ENCODE measurements at places on chromosomes 6 and 20. TPM values are rescaled to one million over a fixed set of nuclear protein-coding genes. Genes with fewer than 3 reads are reported as not detected.
A peak's percentile ranks its signal among the peaks of the same experiment; 100 is the strongest.

- DNase-seq = no peak
Observed at GRCh38 chr6:84139311-84139710, 88.1 kb downstream of the CEP162 start.

DNA sequence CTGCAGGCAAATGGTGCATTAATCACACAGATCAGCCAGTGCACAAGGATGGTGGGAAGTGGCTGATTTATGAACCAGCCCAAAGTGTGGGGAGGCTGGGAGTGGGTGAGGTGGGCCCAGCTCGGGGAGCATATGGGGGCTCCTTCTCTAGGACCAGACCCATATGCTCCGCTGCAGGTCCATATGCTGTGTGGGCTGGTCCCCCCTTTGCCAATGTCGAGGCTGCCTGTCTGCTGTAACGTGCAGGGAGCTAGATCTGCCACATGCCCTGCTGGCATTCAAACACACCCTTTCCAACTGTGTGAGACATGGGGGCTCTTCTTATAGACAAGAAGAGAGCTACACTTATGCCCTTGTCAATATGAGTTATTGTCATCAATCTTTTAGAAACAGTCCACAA is 566.3 kb downstream of the DHX35 start:
- DNase-seq = no peak

The MUC22 gene
- 0.06 TPM for total RNA-seq

DNA sequence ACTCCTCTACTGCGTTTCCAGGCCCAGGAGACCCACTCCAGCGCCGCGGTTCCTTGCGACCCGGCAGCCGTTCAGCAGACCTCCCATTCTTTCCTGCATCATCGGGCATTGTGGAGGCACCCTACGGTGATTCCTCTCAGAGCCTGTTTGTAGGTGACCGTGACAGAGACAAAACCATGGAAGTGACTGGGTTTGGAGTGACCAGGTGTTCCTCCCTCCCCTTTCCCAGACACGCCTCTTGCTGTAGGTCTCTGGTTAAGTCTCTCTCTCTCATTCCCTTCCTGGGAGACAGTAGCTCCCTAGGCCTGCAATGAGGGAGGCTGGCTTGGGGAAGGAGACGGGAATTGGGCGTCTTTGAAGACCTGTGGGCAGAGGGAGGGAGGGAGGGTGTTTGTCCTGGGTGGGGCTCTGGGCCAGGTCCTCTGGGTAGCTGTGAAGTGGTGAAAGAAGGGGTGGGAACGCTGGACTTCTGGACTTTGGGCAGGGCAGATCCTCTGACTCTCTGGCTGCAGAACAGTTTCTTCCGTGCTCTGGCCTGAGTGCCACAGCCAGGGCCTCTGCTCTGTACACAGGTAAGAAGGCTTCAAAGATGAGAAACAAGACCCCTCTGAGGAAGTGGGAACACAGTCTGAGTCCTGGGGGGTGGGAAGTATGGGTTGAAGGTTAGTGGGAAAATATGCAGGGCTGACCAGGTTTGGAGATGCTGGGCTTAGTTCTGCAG is 763 bp downstream of the KLC4 start:
- no peak for DNase-seq

The FAXC gene
- 0.42 TPM for total RNA-seq

The DPPA5 gene
- total RNA-seq = not detected

The TMEM200A gene
- total RNA-seq = 0.29 TPM

GRCh38 chr20:20491110-20491783 is 123.3 kb downstream of the INSM1 start:
- DNase-seq = no peak

GRCh38 chr20:52958211-52958610 is 13.9 kb upstream of the TSHZ2 start:
- DNase-seq = no peak

The DAAM2 gene
- 14.7 TPM for total RNA-seq

- no peak for DNase-seq
Observed at GRCh38 chr20:59308493-59309201, 8.2 kb downstream of the EDN3 start.

GRCh38 chr6:49570474-49571079 is 20.1 kb downstream of the C6orf141 start:
- peak; percentile 23 for DNase-seq

The RIMS1 gene
- total RNA-seq = 0.80 TPM

DNA sequence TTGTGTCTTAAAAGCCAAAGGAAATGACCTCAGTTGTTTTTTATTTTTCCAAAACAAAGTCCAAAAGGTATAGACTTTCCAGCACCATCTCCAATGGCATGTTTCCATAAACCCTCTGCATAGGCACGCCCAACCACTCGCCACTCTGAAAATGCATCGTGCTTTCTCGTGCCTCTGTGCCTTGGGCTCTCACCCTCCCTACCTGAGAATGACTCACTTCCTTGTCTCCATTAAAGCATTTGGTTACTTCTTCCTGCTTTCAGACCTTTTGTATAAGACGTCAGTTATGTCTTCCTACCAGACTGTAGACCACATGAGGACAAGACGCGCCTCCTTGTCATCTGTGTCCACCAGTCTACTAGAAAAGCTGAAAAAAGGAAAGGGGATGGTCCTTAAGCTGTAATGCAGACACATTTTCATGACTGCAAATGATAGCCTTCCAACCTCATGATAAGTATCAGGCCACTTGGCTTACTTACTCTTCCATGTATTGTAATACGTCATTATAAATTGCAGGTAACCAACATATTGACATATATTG is 61.2 kb upstream of the CDYL start:
- no peak for DNase-seq

DNA sequence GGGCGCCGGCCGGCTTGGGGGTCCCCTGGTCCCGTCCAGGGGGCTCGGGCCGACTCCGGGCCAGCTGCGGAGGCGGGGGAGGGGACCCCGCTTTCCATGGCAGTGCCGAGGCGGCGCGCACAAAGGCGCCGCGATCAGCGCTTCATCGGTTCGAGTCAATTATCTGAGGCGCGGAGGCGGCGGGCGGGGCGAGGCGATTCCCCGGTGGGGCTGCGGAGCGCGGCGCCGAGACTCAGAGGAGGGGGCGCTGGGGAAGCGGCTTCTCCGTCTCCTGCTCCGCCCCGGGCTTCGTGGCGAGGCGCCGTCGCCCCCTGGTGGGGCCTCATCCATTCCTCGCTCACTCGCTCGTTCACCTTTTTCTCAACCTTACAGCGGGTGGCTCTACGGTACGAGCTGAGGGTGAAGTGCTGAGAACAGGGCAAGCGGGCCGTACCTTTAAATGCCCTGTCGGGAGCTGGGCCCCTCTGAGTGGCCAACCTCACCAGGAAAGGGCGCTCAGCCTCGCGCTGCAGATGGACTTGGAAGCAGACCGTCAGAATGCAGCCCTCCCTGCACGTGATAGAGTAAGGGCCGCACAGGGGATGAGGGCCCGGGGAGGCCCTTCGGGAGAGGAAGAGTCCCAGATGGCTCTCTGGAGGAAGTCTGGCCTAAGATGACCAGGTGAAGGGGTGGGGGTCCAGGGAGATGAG is 39.9 kb downstream of the SLC52A3 start:
- DNase-seq = peak; percentile 46

- no peak for DNase-seq
Observed at GRCh38 chr6:134520181-134521115, 202.5 kb upstream of the SGK1 start.

DNA sequence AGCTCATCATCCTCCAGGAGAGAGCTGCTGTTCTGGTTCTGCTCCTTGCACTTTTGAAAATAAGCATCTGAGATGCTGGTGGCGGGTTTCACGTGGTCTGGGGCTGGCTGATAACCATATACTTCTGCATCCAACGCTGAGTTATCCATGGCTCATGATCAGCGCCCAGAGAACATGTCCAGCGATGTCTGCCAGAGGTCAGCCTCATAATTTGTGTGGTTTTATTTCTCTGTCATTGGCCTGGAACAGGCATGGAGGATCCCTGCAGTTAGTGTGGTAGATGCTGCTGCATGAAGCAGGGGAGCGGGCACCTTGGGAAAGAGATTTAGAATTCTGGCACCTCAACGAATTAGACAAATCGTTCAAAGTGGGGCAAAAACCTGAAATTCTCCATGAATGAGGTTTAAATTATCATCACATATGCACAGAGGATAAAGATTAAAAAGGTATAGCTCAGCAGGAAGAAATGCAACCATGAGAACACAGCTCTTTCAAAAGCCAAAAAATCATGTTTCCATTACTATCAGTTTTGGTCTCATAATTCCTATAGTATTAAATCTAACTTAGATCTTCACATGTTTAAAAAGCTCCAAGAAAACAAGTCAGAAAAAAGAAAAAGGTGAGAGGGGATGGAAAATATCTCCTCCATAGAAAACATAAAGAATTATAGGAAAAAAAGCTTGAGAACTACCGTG is 157.2 kb downstream of the SOD2 start:
- DNase-seq = no peak

DNA sequence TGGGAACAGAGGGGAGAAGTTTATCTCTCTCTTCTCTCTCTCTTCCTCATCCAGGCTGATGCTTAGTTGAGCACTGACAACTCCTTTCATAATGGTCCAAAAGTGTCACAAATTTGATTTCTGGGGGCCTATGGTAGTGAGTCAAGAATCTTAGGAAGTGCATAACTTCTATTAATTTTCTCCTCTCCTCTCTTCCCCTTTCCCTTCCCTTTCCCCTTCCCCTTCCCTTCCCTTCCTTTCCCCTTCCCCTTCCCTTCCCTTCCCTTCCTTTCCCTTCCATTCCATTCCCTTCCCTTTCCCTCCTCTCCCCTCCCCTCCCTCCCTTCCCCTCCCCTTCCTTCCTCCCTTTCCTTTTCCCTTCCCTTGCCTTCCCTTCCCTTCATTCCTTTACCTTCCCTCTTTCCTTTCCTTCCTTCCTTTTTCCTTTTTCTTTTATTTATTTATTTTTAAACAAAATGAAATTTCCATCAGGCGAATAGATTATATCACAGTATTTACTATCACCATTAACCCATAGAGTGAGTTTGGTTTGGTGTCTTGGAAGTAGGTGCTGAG is 56.9 kb upstream of the JAG1 start:
- DNase-seq = no peak

The FOXA2 gene
- total RNA-seq = not detected

DNA sequence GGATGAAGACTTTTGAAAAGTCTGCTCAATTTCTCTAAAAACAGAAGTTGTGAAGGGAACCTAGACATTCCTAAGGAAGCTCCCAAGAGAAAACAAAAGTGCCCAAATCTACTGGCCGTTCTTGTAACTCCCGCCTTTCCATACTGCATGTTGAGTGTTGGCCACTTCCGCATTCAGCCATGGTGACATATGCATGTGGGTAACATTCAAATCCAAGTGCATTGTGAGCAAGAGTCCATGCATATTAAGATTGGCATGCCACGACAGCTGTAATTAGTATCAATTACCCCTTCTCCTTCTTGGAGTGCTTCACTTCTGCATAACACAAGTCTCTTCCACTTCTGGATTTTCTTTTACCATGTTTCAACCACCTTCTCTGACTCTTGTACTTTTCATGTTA is 8.4 kb downstream of the SLC35D3 start:
- DNase-seq = no peak

- no peak for DNase-seq
Observed at GRCh38 chr6:93896081-93896480, 476.7 kb upstream of the EPHA7 start.

The TBXT gene
- not detected for total RNA-seq

The NRM gene
- 6.3 TPM for total RNA-seq

GRCh38 chr6:112037783-112038216 is 16.1 kb upstream of the CCN6 start:
- DNase-seq = peak; percentile 76

The CDH4 gene
- 0.08 TPM for total RNA-seq

GRCh38 chr6:130118236-130118635 is 99.9 kb downstream of the L3MBTL3 start:
- DNase-seq = no peak

GRCh38 chr6:34059136-34059731 is 86.7 kb downstream of the GRM4 start:
- DNase-seq = no peak

- DNase-seq = peak; percentile 28
Observed at GRCh38 chr6:138162111-138162954, 594 bp downstream of the ARFGEF3 start.

- DNase-seq = no peak
Observed at GRCh38 chr6:157853018-157853805, 30.2 kb downstream of the SNX9 start.

The SLC17A2 gene
- not detected for total RNA-seq

- DNase-seq = no peak
Observed at GRCh38 chr20:26279238-26279637, 582.6 kb upstream of the ZNF337 start.

- DNase-seq = peak; percentile 29
Observed at GRCh38 chr6:141483598-141484061, 649.1 kb upstream of the GJE1 start.

DNA sequence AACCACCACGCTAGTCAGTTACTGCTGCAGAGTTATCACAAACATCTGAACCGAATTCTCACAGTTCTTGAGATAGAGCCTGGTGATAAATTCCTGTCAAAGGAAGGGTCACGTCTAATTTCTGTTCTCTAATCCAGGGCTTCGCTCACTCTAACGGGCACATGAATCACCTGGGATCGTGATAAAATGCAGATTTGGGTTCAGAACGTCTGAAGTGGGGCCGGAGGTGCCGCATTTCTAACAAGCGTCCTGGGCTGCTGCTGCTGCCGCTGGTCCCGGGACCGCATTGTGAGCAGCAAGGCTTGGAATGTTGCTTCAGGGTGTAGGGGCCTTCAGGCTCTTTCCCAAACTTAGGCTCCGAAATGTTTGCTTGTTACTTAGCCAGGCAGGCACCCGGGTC is 264.1 kb downstream of the CDC5L start:
- DNase-seq = no peak

The COMMD7 gene
- total RNA-seq = 38.1 TPM

The RNASET2 gene
- 27.9 TPM for total RNA-seq

The HLA-DRB1 gene
- 90.4 TPM for total RNA-seq

Measured in left cardiac atrium (tissue), 4 donors.